ENCODE measurements at places on chromosomes 5 and 9.
A peak's percentile ranks its signal among the peaks of the same experiment; 100 is the strongest.

- DNase-seq, result no peak
Measured at GRCh38 chr9:8832955-8833354, 1033.4 kb upstream of the DMAC1 start.

- DNase-seq, result no peak
Measured at GRCh38 chr5:19767987-19768386, 220.0 kb downstream of the CDH18 start.

DNA sequence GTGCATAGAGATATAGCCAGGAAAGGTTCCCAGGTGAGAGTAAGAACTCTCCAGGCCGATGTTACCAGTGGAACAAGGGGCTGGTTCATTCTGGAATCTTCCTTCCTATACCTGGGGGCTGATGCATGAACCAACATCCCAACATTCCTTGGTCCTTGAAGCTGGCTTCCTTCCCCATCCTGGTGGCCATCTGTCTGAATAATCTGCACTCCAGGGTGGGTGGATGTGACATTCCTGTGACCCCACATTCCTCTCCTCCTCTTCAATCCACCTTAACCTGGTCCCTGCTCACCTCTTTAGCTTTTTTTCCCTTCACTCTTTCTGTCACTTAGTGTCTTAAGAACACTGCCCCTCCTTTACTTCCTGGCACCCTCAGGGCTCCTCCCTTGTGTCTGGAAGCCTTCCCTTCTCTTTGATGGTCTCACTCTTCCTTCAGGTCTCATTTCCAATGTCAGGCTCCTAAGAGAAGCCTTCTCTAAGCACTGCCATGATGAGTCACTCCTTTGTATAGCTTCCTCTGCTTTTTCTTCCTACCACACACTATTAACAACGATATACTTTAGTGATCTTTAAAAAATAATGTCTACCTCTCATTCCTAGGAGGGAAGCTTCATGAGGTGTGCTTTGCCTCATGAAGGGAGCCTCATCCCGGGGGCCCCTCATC is 80.3 kb downstream of the BOD1 start:
- DNase-seq, result no peak

GRCh38 chr5:55993731-55994494 is 850 bp downstream of the IL6ST start:
- no peak for DNase-seq

DNA sequence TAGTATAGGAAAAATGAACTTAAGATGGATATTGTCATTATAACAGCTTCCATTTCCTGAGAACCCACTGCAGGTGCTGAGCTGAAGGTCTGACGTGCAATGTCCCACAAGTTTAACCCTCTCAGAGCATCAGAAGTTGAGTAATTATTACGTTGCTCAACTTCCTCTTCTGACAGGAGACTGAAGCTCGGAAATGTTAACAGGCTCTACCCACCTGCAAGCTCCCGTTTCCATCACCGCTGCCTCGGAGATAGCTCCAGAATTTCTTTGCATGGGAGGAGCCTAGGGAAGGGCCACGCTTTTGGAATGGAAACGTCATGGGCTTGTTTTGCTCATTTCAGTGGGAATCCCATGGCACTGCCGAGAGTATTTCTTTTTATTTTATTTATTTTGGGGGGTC is 1.0 kb upstream of the NTMT1 start:
- DNase-seq, result peak; percentile 14

- no peak for DNase-seq
Measured at GRCh38 chr5:61837788-61838187, 468.2 kb upstream of the KIF2A start.

- no peak for DNase-seq
Measured at GRCh38 chr9:105466898-105467455, 19.1 kb downstream of the FSD1L start.

- no peak for DNase-seq
Measured at GRCh38 chr9:1458503-1458902, 408.3 kb downstream of the DMRT2 start.

- DNase-seq, result no peak
Measured at GRCh38 chr5:126777257-126777974, 480 bp downstream of the LMNB1 start.

GRCh38 chr9:88221105-88221504 is 82.8 kb upstream of the SPATA31C2 start:
- no peak for DNase-seq

GRCh38 chr9:38037981-38038306 is 31.1 kb downstream of the SHB start:
- no peak for DNase-seq

GRCh38 chr5:85484982-85485574 is 1100.4 kb upstream of the EDIL3 start:
- no peak for DNase-seq

GRCh38 chr9:137317718-137318511 is 15.8 kb upstream of the NRARP start:
- no peak for DNase-seq

DNA sequence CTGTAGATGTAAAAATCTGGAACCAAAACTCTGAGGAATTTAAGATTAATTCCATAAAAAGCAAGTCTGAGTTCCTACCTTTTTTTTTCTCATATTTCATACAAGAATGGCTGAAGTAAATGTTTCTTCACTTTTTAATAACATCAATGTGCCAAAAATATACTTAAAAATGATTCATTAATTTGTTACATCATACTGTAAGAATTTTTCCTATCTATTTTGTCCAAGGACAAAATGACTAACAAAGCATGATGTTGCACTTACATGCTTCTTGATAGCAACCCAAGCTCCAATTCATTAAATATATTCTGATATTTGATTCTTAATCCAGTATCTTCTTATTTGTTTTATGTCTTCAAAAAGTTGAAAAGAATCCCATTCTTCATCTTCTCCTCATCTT is 988.3 kb downstream of the TLE1 start:
- DNase-seq, result no peak

DNA sequence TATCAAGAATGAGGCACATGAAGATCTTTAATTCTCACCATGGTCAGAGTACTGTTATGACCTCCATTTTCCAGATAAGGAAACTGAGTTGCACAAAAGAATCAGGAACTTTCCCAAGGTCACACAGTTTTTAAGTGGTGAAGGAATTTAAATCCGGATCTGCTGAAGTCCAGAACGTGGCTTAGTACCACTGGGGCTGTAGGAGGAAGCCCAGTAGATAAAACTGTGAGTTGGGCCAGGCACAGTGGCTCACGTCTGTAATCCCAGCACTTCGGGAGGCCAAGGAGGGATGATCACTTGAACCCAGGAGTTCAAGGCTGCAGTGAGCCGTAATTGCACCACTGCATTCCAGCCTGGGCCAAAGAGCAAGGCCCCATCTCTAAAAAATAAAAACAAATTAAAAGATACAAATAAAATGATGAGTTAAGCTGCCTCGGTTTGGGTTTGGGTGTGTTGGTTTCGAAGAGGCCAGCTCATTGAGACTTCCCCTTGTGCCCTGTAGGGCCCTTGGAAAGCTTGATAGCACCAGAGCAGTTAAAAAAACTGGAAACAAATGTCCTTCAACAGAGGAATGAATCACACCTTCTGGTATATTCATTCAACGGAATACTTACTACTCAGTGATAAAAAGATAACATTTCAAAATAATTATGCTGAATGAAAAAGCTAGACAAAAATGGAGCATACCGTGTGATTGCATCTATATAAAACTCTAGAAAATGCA is 20.1 kb downstream of the ATOX1 start:
- DNase-seq, result no peak

GRCh38 chr9:137224830-137225694 is at the start of gene CYSRT1:
Gene CYSRT1, plus strand, starts transcription at chr9:137225174. Its CDS starts 448 bp downstream, at chr9:137225622.
- no peak for DNase-seq

- DNase-seq, result no peak
Measured at GRCh38 chr9:91567642-91568274, 144.1 kb upstream of the NFIL3 start.

GRCh38 chr5:154342963-154343362 is 102.8 kb upstream of the SAP30L start:
- DNase-seq, result no peak

- no peak for DNase-seq
Measured at GRCh38 chr9:5493679-5494511, 16.4 kb upstream of the PDCD1LG2 start.

DNA sequence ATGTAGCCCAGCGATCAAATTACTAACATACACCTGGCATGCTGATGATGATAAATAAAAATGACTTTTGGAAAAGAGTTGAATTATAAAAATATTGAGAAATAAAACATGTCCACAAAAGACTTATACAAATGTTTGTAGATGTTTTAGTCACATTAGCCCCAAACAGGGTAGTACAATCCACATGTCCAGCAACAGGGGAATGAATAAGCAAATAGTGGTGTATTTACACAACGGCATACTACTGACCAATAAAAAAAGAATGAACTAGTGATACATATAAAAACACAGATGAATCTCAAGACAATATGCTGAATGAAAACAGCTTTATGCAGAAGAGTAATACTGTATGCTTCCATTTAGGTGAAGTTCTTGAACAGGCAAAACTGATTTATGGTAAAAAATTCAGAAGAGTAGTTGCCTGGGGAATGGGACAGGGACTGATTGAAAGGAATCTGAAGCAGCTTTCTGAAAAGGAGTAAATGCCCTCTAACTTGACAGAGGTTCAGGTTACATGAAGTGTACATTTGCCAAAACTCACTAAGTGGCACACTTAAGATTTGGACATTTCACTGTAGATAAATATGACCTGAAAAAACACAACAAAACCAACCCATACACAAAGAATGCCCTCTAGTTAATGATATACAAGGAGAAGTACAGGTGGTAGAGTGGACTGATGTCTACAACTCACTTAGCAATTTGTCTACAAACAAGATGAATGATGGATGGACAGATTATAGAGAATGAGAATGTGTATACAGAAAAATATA is 35.4 kb downstream of the ACTL7A start:
- no peak for DNase-seq

DNA sequence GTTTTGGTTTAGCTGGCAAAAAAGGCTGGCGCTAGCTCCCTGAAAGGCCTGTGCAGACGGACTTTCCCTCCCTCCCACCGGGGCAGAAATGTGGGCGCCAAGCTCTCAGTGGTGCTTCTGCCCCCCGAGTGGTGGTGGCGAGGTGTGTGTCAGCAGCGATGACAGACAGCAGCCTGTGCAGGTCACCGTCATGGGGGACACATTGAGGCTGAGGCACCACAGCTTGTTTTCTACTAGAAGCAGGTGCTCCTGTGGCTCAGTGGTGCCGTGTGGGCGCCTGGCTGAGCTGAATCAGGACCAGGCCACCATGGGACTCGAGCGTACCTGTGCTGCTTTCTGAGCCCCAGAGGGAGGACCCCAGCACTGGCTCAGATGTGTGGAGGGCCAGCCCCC is 6.2 kb downstream of the WNK2 start:
- DNase-seq, result no peak

- no peak for DNase-seq
Measured at GRCh38 chr9:109317311-109317978, 3.4 kb downstream of the EPB41L4B start.
